H54 (cell line): ENCODE measurements at places on chromosomes 5 and 9.

GRCh38 chr9:134656334-134657006, 14.9 kb downstream of the COL5A1 start:
- DNase-seq, result no peak

DNA sequence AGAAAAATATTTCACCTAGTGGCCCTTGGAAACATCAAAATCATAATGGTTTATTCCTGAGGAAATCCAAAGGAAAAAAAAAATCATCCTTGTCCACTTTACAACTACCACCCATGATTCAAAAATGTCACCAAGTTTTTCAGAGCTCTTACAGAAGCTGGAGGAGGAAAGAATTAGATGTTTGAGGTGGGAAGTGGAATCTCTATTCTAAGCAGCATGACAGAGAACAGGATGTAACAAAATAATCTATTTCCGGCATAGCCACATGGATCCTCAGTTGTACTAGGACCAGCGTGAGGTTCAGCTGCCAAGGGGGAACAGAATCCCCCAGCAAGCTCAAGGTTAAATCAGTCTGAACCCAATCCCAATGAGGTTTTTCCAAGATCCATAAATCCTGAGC, 40.2 kb downstream of the FBXW11 start:
- no peak for DNase-seq

- no peak for DNase-seq
These were observed 42.3 kb downstream of the ANKDD1B start for GRCh38 chr5:75653521-75653920.

GRCh38 chr9:14788846-14789245, 66.3 kb upstream of the CER1 start:
- DNase-seq, result no peak

DNA sequence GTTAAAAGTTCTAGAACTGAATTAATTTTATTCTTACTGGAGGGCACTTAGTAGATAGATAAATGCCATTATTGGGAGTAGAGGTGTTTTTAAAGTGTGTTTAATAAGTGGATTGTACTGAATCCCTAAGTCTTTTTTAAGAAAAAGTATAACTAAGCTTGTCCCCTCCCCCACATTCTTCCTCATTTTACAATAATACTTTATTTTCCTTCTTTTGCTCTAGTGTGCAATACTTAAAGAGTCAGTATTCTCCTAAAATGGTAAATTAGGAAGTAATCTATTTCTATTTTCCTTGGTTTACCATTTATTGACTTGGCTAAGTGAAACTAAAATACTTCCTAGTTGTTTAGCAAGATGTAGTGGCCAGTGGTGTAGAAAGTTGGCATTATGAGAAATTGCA, 11.6 kb downstream of the UBLCP1 start:
- DNase-seq, result no peak
